ENCODE measurements at places on chromosomes 3 and 15.

GRCh38 chr15:48392356-48392755 is 61.1 kb downstream of the DUT start:
- DNase-seq = no peak

DNA sequence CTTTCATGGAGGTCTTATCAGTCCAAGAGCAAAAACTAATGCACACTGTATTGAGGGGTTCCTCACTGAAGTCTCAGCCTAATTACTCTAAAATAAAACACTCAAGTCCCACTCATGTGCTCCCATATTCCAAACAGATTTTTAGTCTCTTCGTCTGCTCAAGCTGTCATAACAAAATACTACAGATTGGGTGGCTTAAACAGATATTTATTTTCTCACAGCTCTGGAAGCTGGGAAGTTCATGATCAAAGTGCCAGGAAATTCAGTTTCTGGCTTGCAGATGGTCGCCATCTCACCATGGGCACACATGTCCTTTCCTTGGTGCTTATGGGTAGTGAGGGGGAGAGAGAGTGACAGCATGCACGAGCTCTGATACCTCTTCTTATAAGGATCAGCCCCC is 147.5 kb downstream of the ANXA2 start:
- DNase-seq = no peak

GRCh38 chr15:68421115-68421551 is 10.8 kb downstream of the ITGA11 start:
- no peak for DNase-seq

- no peak for DNase-seq
These were observed 38.7 kb downstream of the ANP32A start for GRCh38 chr15:68781766-68782588.

- DNase-seq = peak; percentile 33
These were observed 28.8 kb downstream of the KNG1 start for GRCh38 chr3:186746008-186746407.

DNA sequence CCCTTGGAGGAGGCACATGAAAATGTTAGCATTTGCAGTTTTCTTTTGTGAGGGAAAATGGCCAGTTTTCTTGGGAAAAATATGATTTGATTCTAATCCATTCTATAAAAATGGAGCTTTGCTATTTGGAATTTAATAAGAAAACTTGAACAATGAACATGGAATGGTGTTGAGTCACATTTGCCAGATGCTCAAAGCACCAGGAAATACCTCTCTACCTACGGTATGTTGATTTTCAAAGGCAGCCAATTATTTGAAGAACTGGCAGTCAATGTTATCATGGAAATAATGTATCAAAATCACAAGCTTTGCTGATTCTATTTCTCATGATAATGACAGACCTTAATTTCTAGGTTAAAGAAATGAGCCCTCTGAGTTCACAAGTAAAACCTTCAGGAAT is 14.9 kb downstream of the NME9 start:
- DNase-seq = no peak

DNA sequence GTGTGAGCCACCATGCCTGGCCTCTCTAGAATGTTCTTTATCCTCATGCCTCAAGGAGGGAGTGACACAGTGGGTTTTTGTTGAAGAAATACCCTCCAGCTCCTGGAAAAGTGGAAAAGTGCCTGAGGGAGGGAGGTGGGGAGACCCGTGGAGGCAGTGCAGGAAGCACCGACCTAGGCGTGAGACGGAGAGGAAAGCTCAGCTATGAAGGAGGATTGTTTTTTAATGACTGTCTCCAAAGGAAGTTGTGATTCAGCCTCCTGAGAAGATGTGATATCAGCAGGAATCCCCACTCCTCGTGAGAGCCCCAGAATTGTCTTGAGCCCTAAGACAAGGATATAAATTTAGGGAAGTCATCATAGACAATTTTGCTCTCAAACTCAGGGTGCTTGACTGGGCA is 21.7 kb downstream of the RPLP1 start:
- DNase-seq = no peak

- DNase-seq = no peak
These were observed 115.1 kb downstream of the FHIT start for GRCh38 chr3:61136191-61136590.

DNA sequence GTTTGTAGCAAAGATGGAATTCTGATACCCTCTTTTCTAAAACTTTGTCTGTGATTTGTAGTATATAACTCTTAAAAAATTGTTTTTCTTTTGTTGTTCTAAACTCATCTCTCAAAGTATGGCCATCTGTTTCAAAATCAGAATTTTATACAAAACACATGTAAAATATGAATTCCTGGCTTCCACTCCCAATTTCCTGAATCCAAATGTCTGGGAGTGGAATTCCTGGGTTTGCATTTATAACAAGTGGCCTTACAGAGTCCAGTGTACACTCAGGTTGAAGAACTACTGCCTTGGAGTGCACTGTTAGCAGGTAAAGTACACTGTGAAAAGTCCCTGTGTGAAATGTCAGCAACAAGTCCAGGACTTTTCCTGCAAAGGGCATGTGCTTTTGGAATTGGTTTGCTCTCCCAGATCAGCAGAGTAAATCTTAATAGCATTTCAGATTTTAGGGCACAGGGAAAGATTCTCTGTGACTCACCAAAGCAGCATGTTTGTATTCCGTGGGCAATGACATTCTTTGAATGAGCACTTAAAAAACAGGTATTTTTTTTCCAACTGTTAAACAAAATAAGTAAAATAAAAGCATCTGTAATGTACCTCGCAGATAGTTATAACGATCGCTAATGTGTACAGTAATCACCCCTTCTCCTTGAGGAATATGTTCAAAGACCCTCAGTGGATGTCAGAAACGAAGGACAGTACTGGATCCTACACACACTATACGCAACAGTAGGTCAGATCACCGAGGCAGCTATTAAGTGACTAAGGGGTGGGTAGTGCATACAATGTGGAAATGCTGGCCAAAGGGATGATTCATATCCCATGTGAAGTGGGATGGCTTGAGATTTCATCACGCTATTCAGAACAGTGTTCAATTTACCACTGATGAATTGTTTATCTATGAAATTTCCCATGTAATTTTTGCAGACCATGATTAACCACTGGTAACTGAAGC is 2.0 kb upstream of the CLDN16 start:
- DNase-seq = no peak

DNA sequence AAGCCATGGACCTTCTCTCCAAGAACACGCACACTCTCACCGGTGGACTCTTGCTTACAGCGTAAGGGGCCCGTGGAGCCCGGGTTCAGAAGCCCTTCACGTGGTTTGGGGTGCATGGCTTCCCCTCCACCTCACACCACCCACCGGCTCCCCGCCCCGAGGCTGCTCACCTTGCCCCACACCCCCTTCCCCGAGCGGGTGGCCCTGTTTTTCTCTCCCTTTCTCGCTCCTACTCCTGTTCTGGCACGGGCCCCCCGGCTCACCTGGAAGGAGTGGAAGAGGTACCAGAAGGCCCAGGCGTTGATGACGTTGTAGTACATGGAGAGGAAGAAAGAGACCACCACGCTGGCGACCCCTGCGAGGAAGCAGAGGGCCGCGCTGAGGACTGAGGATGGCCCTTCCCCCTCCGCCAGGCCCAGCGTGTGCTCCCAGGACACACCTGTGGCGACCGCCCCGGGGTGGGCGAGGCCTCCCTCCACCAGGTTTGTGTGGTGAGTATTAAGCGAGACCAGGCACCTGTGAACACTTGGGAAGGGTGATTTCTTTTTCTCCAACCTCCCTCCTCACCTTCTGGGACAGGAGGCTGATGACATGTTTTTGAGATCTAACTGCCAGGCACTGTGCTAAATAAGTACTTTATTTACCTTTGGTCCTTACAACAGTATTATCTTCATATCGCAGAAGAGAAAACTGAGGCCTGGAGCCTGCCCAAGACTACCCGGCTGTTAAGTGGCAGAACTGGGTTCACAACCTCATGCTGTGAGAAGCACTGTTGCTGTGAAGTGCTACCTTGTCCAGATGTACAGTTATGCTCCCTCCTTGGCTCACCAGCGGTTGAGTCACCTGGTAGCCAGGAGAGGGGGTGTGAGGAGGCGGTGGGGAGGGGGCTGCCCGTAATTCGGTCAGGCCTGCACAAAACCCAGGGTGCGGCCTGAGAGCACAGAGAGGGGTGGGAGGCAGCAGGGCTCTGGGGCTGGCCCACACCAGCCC is 16.3 kb downstream of the SLC6A20 start:
- DNase-seq = no peak

DNA sequence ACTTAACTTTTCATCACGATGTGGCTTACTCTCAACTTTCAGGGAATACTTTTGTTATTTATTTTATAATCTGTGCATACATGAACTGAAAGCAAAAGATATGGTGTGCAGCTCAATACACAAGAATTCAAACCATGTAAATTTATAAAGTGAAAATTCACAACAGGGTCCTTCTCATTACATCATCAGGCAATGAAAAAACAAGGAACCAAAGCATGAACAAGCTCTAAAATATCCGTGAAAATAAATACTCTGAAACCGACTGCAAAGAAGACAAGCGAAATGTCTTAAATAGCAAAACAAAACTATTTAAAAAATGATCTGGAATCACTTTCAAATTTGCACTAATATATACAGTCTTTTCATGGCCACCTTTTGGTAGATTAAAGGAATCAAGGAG is 28.9 kb downstream of the GNB5 start:
- DNase-seq = no peak

DNA sequence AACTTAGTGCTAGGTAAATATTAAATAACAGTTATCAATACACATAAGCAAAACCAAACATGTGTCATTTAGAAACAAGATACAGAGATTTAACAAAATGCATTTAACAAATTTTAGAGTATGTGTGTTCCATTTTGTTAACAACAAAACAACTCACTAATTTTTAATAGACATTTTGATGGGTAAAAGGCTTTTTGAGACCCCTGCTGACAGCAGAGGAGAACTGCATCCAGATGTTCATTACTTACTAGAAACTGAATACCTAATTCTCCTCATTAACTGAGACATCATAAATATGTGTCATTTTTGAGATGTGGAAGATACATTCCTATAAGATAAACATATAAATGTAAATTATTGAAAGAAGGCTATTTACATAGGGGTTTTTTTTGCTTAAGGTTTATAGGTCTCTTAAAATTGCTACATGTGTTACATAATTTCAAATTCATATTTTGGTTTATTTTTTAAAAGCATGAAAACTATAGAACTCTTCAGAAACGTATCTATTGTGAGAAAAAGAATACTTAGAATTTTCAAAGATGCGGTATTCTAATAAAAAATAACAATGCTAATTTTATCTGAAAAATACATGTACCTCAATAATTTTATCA is 1009.8 kb downstream of the TUSC7 start:
- DNase-seq = peak; percentile 43

DNA sequence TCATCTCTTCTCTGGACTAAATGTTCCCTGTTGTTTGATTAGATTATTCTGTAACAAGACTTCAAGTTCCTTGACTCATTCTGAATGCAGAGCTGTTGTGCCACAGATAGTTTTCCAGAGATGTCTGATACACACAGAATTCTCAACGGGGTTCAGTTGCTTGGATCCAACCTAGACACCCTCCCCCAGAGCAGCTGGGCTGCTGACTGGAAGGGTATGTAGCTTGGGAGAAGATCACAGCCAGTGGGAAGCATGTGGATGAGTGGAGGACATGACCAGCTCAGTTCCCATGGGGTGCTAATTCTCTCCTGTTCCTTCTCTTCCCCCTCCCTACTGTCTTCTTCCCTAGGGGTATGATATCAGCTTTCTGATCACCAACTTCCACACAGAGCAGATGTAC is 6.6 kb upstream of the TTLL3 start:
- no peak for DNase-seq

- no peak for DNase-seq
These were observed 3.6 kb downstream of the GADL1 start for GRCh38 chr3:30890907-30891306.

- no peak for DNase-seq
These were observed 260.9 kb downstream of the CHST2 start for GRCh38 chr3:143380449-143380848.

GRCh38 chr15:76330080-76330680 is 6.4 kb upstream of the ISL2 start:
- DNase-seq = peak; percentile 57

DNA sequence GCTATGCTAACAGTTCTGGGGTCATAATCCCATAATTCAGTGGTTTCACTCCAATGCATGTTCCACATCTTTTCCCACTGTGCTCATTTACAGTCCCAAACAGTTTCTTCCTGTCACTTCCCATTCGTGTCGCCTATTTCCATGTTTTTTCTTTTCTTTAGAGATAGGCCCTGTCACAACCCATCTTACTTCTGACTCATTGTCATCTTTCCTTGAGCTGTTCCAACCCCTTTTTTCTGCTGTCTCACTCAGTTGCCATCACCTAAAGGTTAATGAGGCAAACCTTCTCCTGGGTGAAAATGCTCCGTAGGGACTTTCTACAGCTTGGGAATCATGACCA is 814.5 kb downstream of the VGLL3 start:
- DNase-seq = no peak

DNA sequence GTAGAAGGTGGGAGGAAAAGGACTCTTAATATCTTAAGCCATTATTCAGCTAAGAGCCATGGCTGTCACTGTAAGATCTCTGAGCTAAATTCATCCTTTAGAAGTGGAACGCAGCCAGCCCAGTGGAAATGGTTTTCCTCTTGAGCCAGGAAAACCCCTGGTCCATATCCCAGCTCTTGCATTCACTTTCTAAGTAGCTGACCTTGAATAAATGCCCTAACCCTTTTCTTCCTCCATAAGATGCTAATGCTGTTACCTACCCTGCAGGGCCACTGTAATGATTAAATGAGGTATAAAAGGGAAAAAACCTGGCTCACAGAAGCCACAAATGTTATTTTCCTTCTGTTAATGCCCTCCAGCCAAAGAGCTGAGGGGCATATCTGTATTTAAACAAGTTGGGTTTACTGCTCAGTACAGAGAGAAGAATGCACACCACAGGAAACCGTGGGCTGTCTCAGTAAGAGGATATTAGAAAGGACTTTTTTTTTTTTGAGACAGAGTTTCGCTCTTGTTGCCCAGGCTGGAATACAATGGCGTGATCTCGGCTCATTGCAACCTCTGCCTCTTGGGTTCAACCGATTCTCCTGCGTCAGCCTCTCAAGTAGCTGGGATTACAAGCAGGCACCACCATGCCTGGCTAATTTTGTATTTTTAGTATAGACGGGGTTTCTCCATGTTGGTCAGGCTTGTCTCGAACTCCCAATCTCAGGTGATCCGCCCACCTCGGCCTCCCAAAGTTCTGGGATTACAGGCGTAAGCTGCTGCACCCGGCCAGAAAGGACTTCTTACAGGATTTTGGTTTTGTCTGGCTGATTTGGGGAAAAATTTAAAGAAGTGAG is 6.8 kb downstream of the UBL7 start:
- no peak for DNase-seq

- DNase-seq = no peak
These were observed 481 bp upstream of the ECE2 start for GRCh38 chr3:184275381-184275701.

Measured in RPMI8226 (cell line).